ENCODE measurements at places on chromosomes 13 and 19. TPM values are rescaled to one million over a fixed set of nuclear protein-coding genes. Genes with fewer than 3 reads are reported as not detected.

RNF113B gene
- total RNA-seq: not detected

- DNase-seq: no peak
Measured at GRCh38 chr13:39893808-39894207, 238.3 kb downstream of the COG6 start.

- DNase-seq: no peak
Measured at GRCh38 chr13:37954191-37954590, 84.6 kb upstream of the TRPC4 start.

- no peak for DNase-seq
Measured at GRCh38 chr13:27151798-27152599, 19.6 kb downstream of the USP12 start.

DNA sequence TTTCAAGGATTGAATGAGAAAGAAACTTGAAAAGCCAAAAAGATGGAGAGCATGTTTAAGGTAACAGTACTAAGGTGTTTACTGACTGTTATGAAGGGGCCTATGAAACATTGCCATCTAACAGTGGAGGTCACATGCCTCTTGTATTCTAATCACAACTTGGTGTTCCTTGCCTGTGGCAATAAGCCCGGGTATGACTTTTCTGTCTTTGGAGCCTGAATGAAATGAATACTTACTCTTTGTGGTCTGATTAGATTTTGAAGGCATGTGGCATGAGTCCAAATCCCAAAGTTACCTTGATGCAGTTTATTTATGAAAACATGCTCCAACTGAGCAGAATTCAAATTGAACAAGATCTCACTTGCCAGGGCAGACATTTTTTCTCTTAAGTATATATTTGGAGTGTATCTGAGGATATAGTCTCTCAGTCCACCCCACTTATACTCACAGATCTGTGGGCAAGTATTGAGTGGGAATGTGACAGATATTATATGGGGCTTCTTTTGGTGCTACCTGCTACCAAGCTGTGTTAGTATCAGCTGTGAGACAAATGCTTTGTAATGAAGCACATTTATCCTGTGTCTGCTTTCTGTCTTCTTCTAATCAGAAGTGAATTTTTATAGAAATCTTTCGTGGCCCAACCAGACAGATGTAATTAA, 67.5 kb downstream of the B3GLCT start:
- no peak for DNase-seq

- peak; percentile 76 for DNase-seq
Measured at GRCh38 chr19:30227012-30227621, 145.1 kb upstream of the ZNF536 start.

GRCh38 chr13:48561466-48562235, 28.8 kb upstream of the RCBTB2 start:
- no peak for DNase-seq

- no peak for DNase-seq
Measured at GRCh38 chr13:97710797-97711196, 242.7 kb upstream of the IPO5 start.
